T1000 (cell line): ENCODE measurements at places on chromosomes 13 and 19.

DNA sequence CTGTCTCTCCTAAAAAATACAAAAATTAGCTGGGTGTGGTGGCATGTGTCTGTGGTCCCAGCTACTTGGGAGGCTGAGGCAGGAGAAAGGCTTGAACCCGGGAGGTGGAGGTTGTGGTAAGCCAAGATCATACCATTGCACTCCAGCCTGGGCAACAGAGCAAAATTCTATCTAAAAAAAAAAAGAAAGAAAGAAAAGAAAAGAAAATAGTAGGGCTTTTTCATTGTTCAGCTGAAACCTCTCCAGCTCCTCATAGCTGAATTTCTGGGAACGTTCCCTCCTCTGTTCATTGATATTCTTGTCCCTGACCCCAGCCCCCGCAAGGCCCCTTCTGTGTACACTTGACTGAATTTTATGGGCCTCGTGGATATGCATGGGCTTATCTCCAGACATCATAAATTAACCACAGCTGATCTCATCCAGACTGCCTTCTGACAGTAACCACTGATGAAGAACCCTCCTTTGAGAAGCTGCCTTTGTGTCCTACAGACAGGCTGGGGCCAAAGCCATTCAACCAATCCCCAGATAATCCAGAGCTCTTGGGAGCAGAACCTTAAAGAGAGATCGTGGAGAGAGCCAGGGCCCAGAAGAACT is at the start of gene ELSPBP1:
TSS of gene ELSPBP1 (plus strand) at position 424 of the 594 bp plus-strand sequence. CDS start 14,036 bp downstream, outside the sequence.
- DNase-seq = no peak

GRCh38 chr13:109096101-109096500 is 466.7 kb downstream of the MYO16 start:
- no peak for DNase-seq

DNA sequence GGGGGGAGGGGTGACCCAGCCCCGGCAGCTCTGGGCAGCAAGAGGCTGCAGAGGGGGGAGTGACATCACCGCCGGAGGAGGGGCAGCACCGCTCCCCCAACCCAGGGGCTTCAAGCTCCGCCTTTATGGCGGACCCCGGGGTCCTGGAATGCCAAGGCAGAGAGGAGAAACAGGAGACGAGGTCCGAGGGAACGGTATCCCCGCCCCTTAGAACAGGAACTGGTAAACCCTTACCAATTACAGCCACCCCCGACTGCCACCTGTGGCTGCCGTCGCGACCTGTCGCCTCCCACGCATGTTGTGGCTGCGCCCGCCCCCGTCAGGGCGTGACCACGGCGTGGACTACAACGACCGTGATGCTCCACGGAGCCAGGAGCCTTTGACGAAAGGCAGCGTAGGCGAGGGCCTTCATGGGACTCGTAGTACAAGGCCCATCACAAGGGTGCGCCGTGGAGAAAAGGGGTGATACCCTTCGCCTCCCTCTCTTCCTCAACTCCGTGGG is 4.1 kb upstream of the KCNC3 start:
- no peak for DNase-seq

DNA sequence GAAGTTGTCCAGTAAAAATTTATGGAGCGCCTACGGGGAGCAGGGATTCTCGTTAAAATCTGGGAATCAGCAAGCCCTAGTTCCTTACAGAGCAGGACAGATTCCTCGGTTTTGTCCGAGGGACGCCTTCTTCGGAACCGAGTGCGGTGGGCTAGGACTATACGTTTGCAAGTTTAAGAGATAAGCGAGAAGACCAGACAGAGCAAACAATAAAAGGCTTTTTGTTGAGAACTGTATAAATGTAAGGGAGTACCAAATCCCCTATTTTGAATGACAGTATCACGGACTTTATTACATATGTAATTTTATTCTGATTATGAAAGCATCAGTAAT is 971 bp upstream of the ANKRD10 start:
- no peak for DNase-seq

- no peak for DNase-seq
These were observed 66.7 kb downstream of the FRY start for GRCh38 chr13:32098272-32098671.

DNA sequence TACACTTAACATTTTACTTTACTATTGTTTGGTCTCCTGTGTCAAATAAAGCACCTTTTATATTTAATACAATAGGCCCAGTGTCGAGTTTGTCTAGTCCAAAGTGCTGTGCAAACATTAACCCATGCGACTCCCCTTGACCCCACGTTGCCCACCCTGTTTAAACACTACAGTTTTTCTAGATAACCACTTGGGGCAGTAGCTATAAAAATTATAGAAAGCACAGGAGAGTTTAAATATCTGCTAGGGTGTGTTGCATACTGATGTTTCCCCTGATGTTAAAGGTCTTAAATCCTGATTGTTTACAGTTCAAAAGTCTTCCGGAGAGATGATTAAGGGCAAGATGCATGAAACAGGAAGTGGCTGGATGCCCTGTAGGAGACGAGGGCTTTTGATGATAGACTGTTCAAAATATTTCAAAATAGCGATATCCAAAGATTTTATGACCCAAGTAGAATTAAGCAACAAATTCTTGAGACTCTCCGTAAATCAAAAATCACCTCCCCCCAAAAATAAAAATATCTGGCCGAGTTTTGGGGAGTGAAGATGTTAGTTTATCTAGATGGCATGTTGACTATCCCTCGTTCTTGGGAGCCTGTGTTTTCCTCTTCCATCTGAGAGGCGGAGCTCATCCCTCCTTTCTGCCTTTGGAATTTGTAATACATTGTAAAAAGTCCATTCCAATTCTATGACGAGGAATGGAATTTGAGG is 167.1 kb downstream of the FGF9 start:
- no peak for DNase-seq

- DNase-seq = no peak
These were observed 261.7 kb downstream of the FGF9 start for GRCh38 chr13:21932578-21932977.

DNA sequence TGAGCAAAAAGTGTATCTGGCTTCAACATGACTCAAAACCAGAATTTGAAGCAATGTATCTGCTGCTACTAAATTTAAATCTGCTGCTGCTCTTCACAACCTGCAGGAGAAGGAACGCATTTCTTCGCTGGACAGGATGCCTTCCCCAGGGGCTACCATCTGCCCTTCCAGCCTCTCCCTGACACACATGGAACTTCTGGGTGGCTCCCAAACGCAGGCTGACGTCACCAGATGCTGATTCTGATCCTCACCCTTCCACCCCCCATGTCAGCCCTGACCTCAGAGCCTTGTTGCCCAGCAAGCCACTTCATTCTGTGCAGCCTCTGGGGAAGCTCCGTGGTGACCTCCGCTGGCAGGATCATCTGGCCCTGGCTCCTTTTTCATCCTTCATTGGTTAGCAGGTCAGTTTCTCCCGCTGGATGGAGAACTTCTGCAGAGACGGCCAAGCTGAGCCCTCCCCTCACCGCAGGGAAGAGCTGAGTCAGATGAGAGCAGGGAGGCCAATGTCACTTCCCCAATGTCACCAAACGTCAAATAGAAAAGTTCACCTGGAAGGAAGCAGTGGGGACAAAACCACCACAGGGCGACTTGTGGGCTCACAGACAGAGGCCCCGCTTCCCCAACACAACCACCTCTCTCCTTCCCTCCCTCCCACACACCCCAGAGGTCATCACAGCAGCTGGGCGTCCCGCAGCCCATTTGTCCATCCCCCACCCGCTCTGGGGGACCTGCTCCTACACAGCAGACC is 14.0 kb upstream of the RAB20 start:
- DNase-seq = no peak

GRCh38 chr13:44523146-44524015 is 52.7 kb downstream of the TSC22D1 start:
- DNase-seq = no peak

- no peak for DNase-seq
These were observed 4.2 kb upstream of the F10 start for GRCh38 chr13:113118261-113119021.

DNA sequence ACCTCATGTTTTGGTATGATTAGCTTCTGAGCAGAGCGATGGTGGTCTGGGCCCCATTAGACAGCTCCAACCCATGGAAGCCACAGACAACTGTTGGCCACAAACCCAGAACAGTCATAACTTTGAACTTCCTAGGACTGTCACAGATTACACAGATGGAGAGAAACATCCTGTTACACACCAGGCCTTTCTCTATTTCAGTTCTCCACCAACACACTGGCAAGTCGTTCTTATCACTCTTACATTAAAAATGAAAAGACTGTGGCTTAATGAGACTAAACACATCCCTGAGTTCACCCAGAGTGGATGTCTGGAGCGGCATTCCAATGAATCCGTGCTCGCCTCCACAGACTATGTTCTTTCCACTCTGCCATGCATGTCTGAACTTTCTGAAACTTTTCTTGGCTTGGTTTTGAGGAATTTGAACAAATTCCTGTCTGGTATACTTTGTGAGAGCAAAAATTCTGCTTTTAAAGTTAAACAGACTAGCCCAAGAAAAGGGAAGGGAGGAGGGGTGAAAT is 109.1 kb downstream of the NALCN start:
- no peak for DNase-seq
